ENCODE measurements at places on chromosomes 11 and 22.

DNA sequence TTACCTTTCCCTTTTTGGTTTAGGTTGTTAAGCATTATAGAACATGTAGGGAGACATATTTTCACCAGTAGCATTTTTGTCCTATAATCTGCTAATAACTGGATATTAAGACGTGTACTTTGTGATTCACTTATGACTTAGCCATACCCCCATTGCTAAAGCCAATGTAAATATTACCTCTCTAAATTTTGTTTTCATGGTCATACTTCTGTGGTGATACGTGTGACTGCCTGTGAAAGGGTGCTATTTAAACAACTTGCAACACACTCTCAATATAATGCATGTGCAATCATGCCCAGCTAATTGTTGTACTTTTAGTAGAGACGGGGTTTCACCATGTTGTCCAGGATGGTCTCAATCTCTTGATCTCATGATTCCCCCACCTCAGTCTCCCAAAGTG lies 36.2 kb upstream of the PAK1 start:
- no peak for DNase-seq

DNA sequence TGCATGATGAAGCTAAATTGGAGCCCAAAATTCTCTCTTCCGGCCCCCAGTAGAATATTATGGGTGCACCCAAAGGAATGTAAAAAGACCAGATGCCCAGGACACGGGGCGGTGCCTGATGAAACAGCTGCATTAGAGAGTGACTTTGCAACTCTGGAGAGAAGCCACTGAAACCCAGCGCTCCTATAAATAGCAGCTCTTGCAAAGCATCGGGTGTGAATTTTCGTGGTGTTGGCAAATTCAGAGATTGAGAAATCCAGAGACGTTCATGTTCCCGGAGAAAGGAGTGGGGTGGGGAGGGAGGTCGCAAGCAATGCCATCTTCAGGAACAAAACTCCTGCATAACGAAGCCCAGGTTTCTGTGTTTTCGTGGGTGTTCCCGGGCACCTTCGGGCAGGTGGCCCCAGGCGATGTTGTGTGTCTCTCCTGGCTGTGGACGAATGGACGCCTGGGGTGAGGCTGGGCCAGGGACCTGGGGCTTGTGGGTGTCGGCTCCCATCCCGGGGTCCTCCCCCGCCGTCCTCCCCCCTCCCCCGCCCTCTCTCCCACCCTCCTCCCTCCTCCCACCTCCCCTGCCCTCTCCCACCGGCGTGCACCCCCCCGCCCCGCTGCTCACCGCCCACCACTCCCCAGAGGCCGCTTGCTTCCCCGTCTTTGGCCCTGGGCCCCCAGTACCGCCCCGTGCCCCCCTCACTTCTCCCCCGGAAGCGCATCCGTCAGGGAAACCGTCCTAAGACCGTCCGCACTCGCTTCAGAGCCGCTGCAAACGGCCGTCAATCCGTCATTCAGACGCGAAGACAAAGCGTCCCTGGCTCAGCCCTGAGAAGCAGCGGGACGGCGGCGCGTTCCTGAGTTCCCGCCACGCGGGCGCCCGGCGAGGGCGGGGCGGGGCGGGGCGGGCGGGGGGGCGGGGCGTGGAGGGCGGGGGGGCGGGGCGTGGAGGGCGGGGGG lies 26.7 kb upstream of the TOLLIP start:
- DNase-seq: peak; percentile 56

DNA sequence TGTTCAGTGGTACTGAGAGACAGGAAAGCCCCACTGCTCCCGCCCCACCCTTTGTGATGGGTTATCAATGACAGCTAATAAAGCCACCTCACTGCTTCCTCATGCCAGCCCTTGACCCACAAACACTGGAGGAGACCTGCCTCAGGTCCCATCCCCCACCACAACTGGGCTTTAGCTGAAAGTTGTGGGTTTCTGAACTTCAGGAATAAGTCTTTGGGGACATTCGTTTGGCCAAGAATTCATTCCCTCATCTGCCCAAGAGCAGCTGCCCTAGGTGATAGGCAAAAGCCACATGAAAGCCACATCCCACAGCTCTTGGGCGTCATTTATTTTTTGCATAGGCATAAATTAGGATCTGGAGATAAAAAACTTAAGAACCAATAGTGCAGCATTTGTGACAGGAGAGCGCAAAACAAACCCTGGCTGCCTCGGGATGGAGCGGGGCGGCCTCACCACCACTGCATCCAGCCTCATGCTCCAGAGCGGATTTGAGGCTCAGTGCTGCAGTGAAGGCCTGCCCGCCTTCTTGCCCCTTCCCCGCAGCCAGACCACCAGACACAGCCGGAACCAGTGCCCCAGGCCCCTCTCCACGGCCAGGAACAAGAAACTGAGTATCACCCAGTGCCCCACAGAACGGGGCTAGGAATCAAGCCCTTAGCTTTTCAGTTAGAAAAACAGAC lies 21.2 kb downstream of the SUN2 start:
- DNase-seq: no peak

- no peak for DNase-seq
Observed at GRCh38 chr22:19674129-19674928, 40.0 kb upstream of the SEPTIN5 start.

GRCh38 chr11:63280920-63281319 lies 37.5 kb upstream of the SLC22A25 start:
- DNase-seq: no peak

- DNase-seq: peak; percentile 27
Observed at GRCh38 chr11:65887723-65888162, 528 bp downstream of the FIBP start.

GRCh38 chr11:80819271-80819670 lies 1378.4 kb upstream of the TENM4 start:
- DNase-seq: no peak

GRCh38 chr11:27253224-27253623 lies 109.8 kb downstream of the CCDC34 start:
- no peak for DNase-seq

- no peak for DNase-seq
Observed at GRCh38 chr11:89487016-89487415, 4.2 kb downstream of the NOX4 start.

- DNase-seq: no peak
Observed at GRCh38 chr11:82967381-82967780, 65.8 kb downstream of the DDIAS start.

- DNase-seq: no peak
Observed at GRCh38 chr11:64238999-64239398, 1.9 kb upstream of the FKBP2 start.

Measured in stimulated activated CD4-positive, alpha-beta T cell treated with anti-CD3 and anti-CD28 coated beads, Interleukin-1b, Interleukin-23, amount 100 ng/mL, for 48 hours (primary cell).